ENCODE measurements at places on chromosomes 4 and X.
A peak's percentile ranks its signal among the peaks of the same experiment; 100 is the strongest.

GRCh38 chrX:44874420-44875184 is 1.6 kb downstream of the KDM6A start:
- DNase-seq, result no peak

DNA sequence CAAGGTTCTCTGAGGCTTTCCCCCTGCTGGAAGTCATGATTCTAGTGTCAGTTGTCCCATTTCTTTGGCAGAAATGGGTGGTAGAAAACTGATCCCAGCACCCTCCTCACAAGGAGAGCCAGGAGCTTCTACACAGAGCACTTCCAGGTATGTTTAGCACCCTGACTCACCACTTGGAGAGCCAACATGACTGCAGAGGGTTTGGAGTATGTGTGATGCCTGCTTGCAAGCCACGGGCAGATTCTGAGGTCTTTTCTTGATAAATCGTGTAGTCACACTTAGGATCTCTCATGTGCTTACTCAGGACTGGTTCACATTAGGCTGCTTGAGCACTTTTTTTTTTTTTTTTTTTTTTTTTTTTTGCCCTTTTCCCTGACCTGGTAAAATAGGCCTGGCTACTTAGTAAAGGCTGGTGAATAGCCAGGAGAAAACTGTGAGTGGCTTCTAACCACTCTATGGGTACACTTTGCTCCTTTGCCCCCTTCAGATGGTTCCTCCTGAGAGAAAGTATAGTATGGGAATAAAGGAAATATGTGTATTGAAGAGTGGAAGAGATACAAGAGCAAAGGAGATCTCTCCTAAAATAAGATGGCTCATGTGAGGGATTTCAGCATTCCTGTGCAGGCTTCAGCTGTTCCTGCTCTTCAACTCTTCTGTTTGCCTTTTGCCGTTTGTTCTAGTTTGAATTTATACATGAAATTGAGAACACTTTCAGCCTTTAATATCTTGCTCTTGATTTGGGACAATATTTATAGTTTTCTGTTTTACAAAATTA is 103.6 kb downstream of the EMCN start:
- no peak for DNase-seq

DNA sequence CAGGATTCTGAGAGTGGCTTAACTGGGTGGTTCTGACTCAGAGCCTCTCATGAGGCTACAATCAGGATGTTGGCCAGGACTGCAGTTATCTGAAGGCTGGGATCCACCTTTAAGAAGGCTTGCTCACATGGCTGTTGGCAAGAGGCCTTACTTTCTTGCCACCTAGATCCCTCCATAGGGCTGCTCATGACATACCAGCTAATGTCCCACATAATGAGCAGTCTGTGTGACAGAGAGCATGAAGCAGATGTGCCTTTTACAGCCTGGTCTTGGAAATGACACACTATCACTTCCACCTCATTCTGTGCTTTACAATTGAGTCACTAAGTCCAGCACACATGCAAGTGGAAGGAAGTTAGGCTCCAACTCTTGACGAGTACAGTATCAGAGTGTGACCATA is 4.3 kb upstream of the RBM3 start:
- DNase-seq, result no peak

DNA sequence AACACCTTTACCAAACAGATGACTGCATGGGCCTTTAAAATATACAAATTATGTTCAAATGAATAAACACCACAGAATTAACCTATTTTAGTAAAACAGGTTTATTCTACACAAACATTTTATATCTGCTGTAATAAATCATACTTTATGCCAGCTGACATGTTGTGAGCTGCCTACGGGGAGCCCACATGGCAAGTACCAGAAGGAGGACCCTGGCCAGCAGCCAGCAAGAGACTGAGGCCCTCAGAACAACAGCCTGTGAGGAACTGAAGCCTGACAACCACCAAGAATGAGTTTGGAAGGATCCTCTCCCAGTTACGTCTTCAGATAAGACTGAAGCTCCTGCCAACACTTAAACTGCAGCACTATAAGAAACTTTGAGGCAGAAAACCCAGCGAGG is 377.0 kb downstream of the PDGFC start:
- DNase-seq, result no peak

GRCh38 chr4:16269240-16269639 is 43.0 kb upstream of the TAPT1 start:
- no peak for DNase-seq

DNA sequence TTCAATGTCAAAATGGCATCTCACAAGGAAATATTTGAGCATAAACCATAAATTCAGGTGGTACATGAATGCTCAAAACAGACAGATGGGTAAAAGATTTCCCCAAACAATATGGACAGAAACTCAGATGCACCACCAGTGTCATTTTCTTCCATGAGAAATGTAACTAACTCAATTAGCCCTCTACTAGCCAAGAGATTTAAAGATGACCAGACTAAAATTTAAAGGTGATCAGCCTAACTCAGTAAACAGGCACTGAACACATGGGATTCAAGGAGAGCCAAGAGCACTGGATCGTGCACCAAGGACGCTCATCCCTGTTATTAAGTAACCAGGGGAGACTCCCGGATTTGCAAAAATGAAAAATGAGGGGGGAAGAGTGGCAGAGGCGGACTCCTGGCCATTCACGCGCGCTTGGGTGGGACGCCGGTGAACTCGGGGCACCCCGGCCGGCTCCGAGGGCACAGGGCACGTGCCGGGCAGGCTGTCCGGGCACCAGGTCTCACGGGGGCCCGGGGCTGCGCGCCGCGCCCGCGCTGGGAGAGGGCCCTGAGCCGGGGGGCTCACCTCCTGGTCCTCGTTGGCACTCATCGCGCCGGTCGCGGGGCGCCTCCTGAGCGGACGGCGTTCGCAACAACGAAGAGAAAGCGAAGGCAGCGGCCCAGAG is 490 bp downstream of the RWDD4 start:
- DNase-seq, result no peak

- DNase-seq, result no peak
Measured at GRCh38 chrX:102129473-102129872, 4.0 kb downstream of the TCEAL2 start.

- DNase-seq, result no peak
Measured at GRCh38 chr4:28565396-28565795, 1704.8 kb downstream of the STIM2 start.

DNA sequence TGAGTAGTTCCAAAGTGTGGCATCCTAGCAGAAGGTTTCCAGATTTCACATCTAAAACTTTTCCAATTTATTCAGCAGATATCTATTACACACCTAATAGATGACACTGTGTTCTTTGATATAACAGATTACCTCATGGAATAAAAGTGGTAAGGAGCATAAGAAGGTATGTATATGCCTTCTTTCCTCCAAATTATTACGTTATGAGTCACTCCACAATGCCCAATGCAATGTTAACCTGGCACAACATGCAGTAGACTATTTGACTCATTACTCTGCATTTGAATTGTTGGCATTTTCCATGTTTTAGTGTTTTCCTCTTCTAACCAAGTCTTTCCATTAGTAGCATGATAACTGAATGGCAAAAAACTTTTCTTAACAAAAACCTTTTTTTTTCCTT is 383.6 kb downstream of the ADGRL3 start:
- no peak for DNase-seq

DNA sequence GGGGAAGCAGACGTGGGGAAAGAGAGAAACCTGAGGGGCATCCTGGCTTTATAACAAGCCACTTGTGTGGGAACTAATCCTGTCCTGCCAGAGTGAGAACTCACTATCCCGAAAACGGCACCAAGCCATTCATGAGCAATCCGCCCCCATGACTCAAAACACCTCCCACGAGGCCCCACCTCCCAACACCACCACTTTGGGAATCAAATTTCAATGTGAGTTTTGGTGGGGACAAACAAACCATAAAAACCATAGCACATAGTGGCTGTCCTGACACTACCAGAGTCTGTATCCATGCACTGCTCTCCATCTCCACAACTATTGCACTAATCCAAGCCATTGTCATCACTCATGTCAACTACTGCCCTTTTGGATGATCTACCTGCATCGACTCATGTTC is 28.5 kb upstream of the SEPTIN6 start:
- no peak for DNase-seq

GRCh38 chrX:3514996-3515395 is 168.5 kb upstream of the MXRA5 start:
- no peak for DNase-seq

- peak; percentile 26 for DNase-seq
Measured at GRCh38 chrX:1025413-1025812, 187.0 kb downstream of the CRLF2 start.

DNA sequence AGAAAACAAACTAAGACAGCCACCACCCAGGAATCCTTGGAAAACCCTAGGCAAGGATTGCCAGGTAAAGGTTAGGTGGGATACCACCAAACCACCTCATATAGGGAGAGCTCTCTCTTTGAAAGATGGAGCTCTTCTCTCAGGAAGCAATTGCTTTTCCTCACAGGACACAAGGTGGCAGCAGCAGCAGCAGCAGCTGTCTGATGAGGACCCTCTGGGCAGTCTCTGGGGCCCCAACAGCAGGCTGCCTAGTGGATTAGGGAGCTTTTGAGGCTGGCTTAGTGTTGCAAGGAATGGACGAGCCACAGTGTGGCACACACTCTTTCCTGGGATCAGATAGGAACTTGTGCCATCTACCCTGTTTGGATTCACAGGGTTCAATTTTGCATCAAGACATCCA is 41.4 kb upstream of the CHRDL1 start:
- DNase-seq, result no peak

GRCh38 chr4:129966175-129966574 is 870.2 kb downstream of the C4orf33 start:
- DNase-seq, result no peak

GRCh38 chrX:48835524-48836329 is at the start of gene PCSK1N:
Gene PCSK1N (minus strand): TSS chrX:48835610. CDS start chrX:48835532, 78 bp downstream.
- no peak for DNase-seq

GRCh38 chr4:182807767-182808548 is 109.2 kb downstream of the DCTD start:
- DNase-seq, result no peak

- no peak for DNase-seq
Measured at GRCh38 chr4:25809996-25810395, 52.8 kb downstream of the SEL1L3 start.

GRCh38 chrX:40570346-40571093 is 10.2 kb upstream of the ATP6AP2 start:
- DNase-seq, result no peak

- DNase-seq, result no peak
Measured at GRCh38 chr4:38818441-38818976, 13.9 kb upstream of the TLR1 start.

DNA sequence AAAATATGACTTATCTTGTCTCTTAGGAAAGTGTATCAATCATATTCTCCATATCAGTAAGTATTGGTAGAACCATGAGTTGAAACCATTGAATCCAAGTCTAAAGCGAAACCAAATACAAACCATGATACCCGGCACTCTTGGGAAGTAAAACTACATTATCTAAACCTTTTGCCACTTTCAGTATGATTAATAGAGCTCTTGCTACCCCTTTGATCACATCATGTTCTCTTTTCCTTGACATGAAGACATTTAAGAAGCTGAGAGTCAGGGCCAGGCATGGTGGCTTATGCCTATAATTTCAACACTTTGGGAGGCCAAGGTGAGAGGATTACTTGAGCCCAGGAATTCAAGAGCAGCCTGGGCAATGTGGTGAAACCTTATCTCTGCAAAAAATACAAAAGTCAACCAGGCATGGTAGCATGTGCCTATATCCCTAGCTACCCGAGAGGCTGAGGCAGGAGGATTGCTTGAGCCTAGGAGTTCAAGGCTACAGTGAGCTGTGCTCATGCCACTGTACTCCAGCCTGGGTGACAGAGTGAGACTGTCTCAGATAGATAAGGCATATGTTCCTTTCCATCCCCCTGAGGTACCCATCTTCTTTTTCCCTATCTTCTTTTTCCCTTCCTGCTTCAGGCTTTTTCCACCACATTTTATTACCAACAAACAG is 45.4 kb downstream of the CEP135 start:
- no peak for DNase-seq

DNA sequence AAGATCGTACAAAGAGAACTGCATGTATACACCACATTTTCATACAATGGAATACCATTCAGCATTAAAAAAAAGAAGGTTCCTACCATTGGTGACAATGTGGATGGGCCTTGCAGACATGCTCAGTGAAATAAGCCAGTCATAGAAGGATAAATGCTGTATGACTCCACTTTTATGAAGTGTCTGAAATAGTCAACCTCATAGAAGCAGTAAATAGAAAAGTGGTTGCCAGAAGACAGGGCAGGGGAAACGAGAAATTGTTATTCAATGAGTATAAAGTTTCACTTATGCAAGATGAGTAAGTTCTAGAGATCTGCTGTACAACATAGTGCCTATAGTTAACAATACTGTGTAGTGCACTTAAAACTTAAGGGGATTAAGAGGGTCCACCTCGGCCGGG is 257.5 kb upstream of the FTHL17 start:
- no peak for DNase-seq

DNA sequence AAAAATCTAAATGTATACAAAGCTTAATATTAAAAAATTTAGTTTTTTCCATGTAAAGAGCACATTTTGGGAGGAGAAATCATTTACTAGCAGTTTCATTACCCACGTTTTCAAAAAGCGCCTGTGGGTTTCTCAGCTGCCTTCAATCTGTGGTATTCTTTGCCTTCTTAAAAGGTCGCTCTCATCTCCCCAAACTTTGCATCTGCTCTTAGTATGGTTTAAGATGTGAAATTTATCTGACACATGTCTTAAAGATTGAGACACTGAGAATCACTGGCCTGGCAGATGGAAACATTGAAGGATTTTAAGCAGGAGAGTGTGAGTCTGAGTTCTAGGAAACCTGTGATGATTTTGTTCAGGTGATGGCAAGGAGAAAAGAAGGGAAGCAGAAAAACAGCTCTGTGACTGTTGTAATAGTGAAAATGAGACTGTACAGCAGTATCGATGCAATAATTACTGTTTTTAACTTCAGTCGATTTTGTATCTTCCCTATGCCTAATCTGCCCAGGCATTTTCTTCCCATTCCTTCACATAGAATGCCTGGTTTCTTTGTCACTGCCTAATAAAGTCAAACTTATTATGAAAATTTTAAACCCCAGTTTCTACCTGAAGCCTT is 75.9 kb downstream of the PAQR3 start:
- no peak for DNase-seq

DNA sequence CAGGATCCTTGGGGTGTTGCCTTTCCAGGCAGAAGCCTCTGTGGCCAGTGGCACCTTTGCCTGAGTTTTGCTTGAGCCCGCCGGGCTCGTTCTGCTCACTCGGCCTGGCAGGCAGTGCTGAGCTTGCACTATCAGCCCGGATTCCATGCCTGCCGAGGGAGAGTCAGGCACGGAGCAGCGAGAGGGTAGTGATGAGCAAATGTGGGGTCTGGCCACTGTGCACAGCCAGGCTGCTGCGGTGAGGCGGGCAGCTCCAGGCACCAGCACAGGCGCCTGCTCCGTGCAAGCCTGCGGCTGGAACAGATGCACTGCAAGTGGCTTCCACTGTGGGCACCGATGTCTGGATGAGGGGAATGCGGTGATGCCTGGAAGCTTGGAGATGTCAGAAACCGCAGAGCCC is 619.2 kb downstream of the RAPGEF2 start:
- DNase-seq, result no peak

DNA sequence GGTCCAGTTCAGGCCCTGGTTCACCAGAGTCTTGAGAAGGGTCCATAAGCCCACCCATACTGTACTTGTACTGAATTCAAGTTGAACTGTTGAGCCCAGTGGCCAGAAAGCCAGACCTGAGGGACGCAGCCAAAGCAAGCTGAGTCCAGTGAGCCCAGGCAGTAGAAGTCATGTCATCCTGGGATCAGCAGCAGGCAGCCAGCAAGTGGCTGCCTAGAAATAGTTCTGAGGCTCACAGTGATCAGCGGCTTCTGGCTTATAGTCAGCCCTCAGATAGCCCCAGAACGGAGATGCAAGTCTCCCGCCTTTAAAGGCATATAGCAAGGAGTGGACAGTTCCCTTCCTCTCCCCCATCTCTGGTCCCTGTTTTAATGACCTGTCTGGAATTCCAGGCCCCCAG is 347.1 kb downstream of the FBXW7 start:
- DNase-seq, result no peak

- DNase-seq, result no peak
Measured at GRCh38 chr4:40214038-40214437, 17.2 kb downstream of the RHOH start.
